Activated gamma-delta T cell (primary cell): ENCODE measurements at places on chromosomes 2 and 18.

DNA sequence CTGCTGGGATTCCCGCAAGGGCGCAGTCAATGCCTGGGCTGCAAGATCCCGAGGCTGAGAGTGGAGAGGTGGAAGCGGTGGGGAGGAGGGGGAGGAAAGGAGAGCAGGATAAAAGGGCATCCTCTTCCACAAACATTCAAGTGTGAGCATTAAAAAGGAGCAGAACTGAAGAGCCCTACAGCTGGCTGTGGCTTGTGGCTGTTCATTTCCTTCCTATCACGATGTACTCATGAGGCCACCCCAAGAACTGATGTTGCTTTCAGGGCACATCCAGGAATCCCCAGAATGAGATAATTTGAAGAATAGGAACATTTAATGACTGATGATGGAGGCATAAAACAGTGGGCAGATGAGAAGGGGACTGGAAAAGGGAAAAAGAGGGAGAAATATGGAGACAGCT, 230.8 kb upstream of the SMIM21 start:
- no peak for DNase-seq

- no peak for DNase-seq
These were observed 2.5 kb downstream of the SP100 start for GRCh38 chr2:230418341-230419016.

DNA sequence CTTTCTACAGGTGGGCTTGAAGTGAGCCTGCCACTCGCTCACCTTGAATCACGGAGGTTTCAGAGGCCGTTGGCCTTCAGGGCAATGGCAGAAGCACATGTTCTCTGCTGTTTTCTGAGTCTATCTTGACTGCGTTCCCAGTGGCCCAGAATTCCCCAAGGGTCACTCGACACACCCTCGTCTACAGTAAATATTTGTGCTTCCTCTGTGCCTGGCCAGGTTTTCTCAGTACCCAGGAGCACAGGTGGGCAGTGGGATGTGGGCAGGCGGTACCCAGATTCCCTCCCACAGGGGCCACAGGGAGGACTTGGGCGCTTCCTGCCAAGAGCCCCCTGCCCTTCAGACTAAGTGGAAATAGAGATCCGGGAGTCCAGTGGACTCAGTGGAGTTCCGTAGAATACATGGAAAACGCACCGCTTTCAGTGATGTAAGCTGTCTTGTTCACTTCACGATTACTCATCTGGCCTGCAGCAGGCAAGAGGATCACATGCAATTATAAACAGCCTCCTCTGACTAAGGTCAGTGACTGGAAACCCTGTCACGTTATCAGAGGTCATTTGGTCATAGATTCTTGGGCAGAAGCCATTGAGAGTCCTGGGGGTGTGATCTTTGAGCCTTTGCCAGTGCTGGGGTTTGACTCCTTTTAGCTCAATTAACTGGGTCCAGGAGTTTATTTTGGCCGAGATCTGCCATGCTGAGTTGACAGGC, 179.8 kb downstream of the NEDD4L start:
- DNase-seq: no peak

- DNase-seq: no peak
These were observed 60.0 kb downstream of the DGKD start for GRCh38 chr2:233414273-233414654.

DNA sequence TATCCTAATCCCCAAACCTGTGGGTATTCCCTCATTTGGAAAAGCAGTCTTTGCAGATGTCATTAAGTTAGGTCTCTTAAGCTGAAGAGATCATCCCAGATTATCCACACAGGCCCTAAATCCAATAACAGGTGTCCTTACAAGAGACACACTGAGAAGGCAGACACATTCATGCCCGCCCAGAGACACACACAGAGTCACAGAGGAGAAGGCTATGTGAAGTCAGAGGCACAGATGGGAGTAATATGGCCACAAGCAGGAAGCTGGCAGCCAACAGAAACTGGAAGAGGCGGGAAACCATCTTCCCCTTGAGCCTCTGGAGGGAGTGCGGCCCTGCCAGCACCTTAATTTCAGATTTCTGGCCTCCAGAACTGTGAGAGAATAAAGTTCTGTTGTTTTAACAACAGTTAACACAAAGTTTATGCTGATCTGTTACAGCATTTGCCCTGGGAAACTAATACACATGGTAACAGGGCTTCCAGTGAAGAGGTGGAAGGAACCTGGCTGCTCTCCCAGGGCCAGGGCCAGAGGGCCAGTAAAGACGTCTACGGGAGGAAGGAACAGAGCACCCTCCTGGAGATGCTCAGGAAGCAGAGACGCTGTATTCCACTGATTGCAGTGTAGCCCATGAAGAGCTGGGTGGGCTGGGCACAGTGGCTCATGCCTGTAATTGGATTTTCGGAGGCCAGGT, 217.5 kb downstream of the GLI2 start:
- no peak for DNase-seq

DNA sequence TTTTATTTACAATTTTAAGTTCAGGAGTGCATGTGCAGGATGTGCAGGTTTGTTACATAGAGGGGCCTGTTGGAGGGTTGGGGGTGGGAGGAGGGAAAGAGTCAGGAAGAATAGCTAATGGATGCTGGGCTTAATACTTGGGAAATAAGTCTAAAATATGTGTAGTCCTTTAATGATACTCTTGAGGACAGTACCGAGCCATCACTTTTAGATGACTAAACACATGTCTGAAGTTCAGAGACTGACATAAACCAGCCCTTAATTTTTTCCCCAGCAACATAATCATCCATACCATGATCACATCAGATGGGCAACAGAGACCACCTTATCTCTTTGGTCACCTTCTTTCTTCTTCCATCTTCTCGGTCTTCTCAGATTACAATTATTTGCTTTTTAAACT, 189.1 kb upstream of the COL3A1 start:
- DNase-seq: no peak
